Activated CD8-positive, alpha-beta T cell treated with anti-CD3 and anti-CD28 coated beads for 36 hours (primary cell): ENCODE measurements at places on chromosomes 11 and 22. TPM values are rescaled to one million over a fixed set of nuclear protein-coding genes. Genes with fewer than 3 reads are reported as not detected.

GRCh38 chr22:38416621-38417251, 38.3 kb downstream of the KCNJ4 start:
- H3K27me3 ChIP-seq = peaks cover 3% of the 10 kb centered on the region
- DNase-seq = no peak
- H3K4me3 ChIP-seq = no peak overlapping the region
- H3K27ac ChIP-seq = no peak overlapping the region

DNA sequence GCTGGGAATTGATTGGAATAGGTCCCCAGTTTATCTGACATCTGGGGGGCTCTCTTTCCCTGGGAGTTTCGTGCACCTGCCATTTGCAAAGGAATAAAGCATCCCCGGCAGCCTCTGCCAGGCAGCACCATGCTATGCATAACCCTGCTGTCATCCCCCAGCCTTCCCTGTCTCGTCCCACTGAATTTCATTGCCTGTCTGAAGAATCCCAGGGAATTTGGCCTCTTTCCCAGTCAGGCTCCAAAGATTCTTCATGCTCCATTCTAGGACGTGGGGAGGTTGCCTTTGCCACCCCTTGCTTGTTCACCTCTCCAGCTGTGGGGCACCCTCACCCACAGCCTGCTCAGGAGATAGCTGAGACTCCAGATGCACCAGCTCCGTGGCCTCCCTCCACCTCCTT, 195.1 kb upstream of the TBCEL start:
- no peak for DNase-seq
- no peak overlapping the region for H3K4me3 ChIP-seq
- H3K27ac ChIP-seq = no peak overlapping the region
- peaks cover 4% of the 10 kb centered on the region for H3K27me3 ChIP-seq
- H3K4me1 ChIP-seq = no peaks in the 10 kb centered on the region
- no peaks in the 10 kb centered on the region for H3K36me3 ChIP-seq

OR51B5 gene
- not detected for total RNA-seq

DNA sequence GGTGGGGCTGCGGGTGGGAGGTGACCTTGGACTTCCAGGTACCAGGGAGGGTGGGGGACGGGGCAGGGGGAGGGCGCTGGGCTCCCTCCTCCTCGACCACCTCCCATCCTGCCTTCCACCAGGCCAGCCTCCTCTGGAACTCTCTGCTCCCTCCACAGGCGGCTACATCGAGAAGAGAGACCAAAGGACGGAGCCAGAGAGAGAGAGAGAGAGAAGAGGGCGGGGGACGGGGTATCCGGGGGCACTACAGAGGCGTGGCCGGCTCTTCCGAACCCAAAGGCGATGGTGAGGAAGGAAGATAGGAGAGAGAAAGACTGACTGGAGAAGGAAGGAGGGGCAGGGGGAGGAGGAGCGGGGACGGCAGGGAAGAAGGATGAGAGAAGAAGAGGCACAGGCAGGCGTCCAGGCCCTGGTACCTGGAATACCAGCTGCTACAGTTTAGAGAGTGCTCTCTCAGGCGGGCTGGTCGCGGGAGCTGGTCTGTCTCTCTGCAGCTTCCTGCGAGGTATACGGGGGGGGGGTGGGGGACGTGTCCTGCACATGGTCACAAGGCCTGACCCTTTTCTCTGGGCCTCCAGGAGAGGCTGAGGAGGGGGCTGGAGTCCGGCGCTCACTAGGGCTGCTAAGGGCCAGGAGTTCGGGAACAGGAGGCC, 38.0 kb downstream of the IGSF9B start:
- H3K27me3 ChIP-seq = no peaks in the 10 kb centered on the region
- peaks cover 46% of the 10 kb centered on the region for H3K36me3 ChIP-seq
- H3K27ac ChIP-seq = no peak overlapping the region
- DNase-seq = no peak
- no peak overlapping the region for H3K4me3 ChIP-seq

CST6 gene
- total RNA-seq = 0.50 TPM

GRCh38 chr22:38230108-38230825, 28.5 kb downstream of the MAFF start:
- H3K27ac ChIP-seq = no peak overlapping the region
- peak; percentile 66 for DNase-seq
- H3K36me3 ChIP-seq = peaks cover 9% of the 10 kb centered on the region
- H3K4me3 ChIP-seq = no peak overlapping the region
- no peaks in the 10 kb centered on the region for H3K4me1 ChIP-seq

- H3K4me1 ChIP-seq = peaks cover 45% of the 10 kb centered on the region
- H3K4me3 ChIP-seq = no peak overlapping the region
- no peaks in the 10 kb centered on the region for H3K27me3 ChIP-seq
- DNase-seq = no peak
These were observed 23.6 kb downstream of the SLC35F2 start for GRCh38 chr11:107834995-107835394.

UPK3A gene
- total RNA-seq = not detected

- DNase-seq = peak; percentile 88
- no peak overlapping the region for H3K4me3 ChIP-seq
- peaks cover 8% of the 10 kb centered on the region for H3K27me3 ChIP-seq
These were observed 16.2 kb downstream of the EIF4G2 start for GRCh38 chr11:10792385-10793068.

- no peak for DNase-seq
- H3K36me3 ChIP-seq = no peaks in the 10 kb centered on the region
- H3K4me1 ChIP-seq = no peaks in the 10 kb centered on the region
- H3K27me3 ChIP-seq = peaks cover 6% of the 10 kb centered on the region
- H3K4me3 ChIP-seq = no peak overlapping the region
- no peak overlapping the region for H3K27ac ChIP-seq
These were observed 56.8 kb downstream of the DHCR7 start for GRCh38 chr11:71391352-71391751.

GRCh38 chr11:2703363-2704141, 3.8 kb upstream of the KCNQ1OT1 start:
- no peak for DNase-seq
- no peaks in the 10 kb centered on the region for H3K27me3 ChIP-seq
- H3K27ac ChIP-seq = no peak overlapping the region
- H3K36me3 ChIP-seq = peaks cover 4% of the 10 kb centered on the region
- no peak overlapping the region for H3K4me3 ChIP-seq
- peaks cover 6% of the 10 kb centered on the region for H3K4me1 ChIP-seq

- H3K36me3 ChIP-seq = peaks cover 3% of the 10 kb centered on the region
- H3K27me3 ChIP-seq = no peaks in the 10 kb centered on the region
- peak overlapping the region; percentile 30 for H3K27ac ChIP-seq
- peak; percentile 18 for DNase-seq
- H3K4me3 ChIP-seq = no peak overlapping the region
These were observed 5.7 kb downstream of the PRR5 start for GRCh38 chr22:44707752-44708151.

DNA sequence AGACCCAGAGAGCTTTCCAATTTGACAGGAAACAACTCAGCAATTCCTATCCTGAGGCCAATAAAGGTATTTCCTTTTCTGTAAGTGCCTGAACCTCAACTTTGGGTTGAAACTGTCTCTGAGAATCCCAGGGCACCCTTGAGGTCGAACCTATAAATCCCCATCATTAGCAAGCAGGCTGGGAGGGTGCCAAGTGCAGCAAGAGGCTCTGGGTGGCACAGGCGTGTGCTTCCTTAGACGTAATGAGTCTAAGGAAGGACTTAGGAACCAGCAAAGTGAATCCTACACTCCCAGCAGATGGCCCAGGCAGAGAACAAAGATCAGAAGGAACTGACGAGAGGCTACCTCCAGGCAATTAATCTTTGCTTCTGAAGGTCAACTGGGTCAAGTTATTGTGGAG, 234.3 kb upstream of the NARS2 start:
- no peak overlapping the region for H3K27ac ChIP-seq
- no peaks in the 10 kb centered on the region for H3K4me1 ChIP-seq
- DNase-seq = no peak
- H3K4me3 ChIP-seq = no peak overlapping the region

DNA sequence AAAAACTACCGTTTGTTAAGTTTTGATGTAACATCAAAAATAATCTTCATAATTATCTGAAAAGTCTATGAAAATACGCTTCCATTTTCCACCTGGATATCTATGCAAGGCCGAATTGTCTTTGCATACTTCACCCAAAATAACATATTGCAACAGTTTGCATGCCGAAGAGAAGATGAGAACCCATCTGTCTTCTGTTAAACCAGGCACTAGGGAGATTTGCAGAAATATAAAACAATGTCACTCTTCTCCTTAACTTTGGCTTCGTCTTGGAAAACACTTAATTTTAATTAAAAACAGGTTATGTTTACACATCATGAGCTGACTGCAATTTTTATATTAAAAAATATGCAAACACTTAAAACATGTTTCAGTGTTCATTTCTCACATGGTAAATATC, 1325.8 kb downstream of the TBC1D22A start:
- H3K27ac ChIP-seq = no peak overlapping the region
- no peak overlapping the region for H3K4me3 ChIP-seq
- no peaks in the 10 kb centered on the region for H3K36me3 ChIP-seq

NAV2 gene
- total RNA-seq = 0.23 TPM

SCGB1D2 gene
- total RNA-seq = not detected

DNA sequence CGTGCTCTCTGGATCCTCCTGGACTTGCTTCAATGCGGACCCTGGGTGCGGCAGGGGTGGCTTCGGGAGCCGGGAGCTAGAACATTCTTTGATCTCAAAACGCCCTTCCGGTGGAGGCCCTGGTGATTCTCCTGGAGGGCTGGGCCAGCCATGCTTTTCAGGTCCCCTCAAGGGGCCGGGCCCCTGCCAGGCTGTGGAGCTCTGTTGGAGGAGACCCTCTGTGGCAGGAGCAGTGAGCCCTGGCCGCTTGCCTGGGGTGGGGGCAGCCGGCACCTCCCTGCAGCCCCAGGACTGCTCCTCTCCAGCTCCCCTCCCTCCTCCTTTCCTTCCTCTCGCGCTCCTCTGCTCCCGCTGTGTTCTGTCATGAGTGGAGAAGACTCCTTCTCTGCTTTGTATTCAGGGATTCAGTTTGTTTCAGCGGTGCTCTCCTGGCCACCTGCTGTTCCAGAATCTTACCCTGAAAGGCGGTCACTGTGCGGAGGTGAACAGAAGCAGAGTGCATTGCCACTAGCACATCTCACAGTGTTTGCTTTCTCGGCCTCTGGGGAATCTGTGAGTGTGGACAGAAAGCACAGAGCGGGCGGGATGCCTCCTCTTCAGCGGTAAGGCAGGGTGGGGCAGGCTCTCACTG, 289.1 kb downstream of the TBC1D22A start:
- H3K36me3 ChIP-seq = peaks cover 2% of the 10 kb centered on the region
- no peak overlapping the region for H3K4me3 ChIP-seq
- H3K4me1 ChIP-seq = peaks cover 26% of the 10 kb centered on the region
- H3K27me3 ChIP-seq = no peaks in the 10 kb centered on the region
- DNase-seq = no peak

DNA sequence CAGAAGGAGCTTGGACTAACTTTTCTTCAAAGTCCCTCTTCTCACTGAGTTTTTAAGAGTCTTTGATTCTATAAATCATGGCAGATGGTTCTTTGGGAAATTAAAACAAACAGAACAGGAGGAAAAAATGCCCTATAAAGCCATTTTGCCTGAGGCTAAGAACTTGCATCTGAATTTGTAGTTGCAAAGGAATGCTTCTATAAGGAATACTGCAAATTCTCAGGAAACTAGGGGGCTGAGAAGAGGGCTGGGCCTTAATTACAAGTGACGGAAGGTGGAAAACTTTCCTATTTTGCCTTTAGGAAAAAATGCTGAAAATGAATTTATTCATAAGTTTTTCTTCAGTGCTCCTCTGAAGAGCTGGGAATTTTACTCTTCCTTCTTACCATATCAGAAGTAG, 90.0 kb upstream of the NARS2 start:
- peaks cover 8% of the 10 kb centered on the region for H3K27me3 ChIP-seq
- H3K36me3 ChIP-seq = no peaks in the 10 kb centered on the region
- no peak overlapping the region for H3K4me3 ChIP-seq
- no peaks in the 10 kb centered on the region for H3K4me1 ChIP-seq
- no peak for DNase-seq

INPP5J gene
- 0.29 TPM for total RNA-seq

NRGN gene
- 6.4 TPM for total RNA-seq

- H3K27ac ChIP-seq = no peak overlapping the region
- no peaks in the 10 kb centered on the region for H3K27me3 ChIP-seq
- H3K4me3 ChIP-seq = no peak overlapping the region
- DNase-seq = no peak
These were observed 796.3 kb upstream of the ANO3 start for GRCh38 chr11:25535467-25536272.

DNA sequence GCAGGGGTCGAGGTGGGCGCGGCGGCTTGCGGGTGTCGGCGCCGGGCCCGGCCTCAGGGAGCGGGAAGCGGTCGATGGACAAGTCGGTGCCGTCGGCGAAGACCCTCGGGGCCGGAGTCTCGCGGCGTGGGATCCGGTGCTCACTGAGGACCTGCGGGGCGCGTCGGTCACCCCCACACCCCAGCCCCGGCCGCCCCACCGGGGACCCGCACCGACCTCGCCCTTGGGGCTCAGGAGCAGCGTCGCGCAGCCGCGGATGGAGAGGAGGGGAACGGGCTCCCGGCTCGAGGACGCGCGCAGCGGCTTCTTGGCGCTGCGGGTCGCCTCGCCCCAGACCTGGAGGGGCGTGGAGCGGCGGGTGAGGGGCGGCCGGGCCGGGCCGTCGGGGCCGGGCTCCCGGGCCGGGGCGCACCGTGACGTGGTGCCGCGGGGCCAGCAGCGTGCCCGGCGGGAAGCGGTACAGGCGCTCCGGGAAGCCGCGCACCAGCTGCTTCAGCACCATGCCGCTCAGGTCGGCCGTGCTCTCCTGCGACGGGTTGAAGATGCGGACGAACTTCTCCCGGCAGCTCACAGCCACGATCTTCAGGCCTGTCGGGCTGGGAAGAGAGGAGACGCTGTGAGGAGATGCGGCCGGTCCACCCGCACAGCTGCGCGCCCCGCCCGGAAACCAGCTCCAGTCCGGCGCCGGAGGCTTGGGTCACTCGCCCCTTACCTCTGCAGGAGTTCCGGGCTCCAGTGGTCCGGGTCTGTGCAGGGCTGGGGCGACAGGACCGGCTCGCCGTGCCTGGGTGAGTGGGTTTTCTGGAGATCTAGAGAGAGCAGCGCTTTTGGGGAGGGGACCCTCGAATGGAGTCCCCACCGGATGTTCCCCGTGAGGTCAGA, 4.5 kb downstream of the LMNTD2 start:
- no peak overlapping the region for H3K27ac ChIP-seq
- peaks cover 7% of the 10 kb centered on the region for H3K4me1 ChIP-seq
- peak overlapping the region; percentile 24 for H3K4me3 ChIP-seq
- no peaks in the 10 kb centered on the region for H3K36me3 ChIP-seq

- no peaks in the 10 kb centered on the region for H3K36me3 ChIP-seq
- H3K27me3 ChIP-seq = peaks cover 42% of the 10 kb centered on the region
- H3K27ac ChIP-seq = no peak overlapping the region
- H3K4me3 ChIP-seq = no peak overlapping the region
- DNase-seq = no peak
These were observed 102.9 kb upstream of the FGF3 start for GRCh38 chr11:69922015-69922595.

GRCh38 chr11:129440028-129440713, 64.5 kb downstream of the BARX2 start:
- H3K4me1 ChIP-seq = peaks cover 4% of the 10 kb centered on the region
- H3K27me3 ChIP-seq = no peaks in the 10 kb centered on the region
- no peaks in the 10 kb centered on the region for H3K36me3 ChIP-seq
- DNase-seq = no peak
- H3K4me3 ChIP-seq = no peak overlapping the region

IL18 gene
- total RNA-seq = not detected
